ENCODE measurements at places on chromosomes 2 and 18. TPM values are rescaled to one million over a fixed set of nuclear protein-coding genes. Genes with fewer than 3 reads are reported as not detected.
A peak's percentile ranks its signal among the peaks of the same experiment; 100 is the strongest.

DNA sequence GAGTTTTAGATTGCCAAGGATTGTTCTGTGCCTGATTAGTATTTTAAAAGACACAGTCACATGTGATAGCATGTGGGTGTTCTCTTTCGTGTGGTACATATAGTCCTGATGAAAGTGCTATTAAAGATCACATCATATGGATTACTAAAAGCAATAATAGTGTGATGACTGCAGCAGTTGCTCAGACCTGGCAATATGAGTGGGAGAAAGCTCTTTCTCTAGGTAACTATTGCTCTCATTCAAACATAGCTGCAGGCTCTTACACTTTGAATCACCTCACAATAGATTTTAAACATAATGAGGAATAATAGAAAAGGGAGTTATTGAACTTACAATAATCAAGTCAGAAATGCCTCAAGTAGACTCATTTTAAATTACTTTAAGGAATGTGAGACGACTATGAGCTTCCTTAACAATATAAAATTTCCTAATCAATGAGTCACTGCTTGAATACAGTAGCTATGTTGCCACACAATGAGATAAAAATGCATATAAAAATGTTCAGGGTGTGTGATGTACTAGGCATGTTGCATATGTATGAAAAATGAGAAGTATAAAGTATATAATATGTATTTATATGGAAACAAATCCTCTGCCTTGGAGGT is 452.1 kb downstream of the TMX3 start:
- DNase-seq, result no peak

ZNF397 gene
- total RNA-seq, result 26.9 TPM

DNA sequence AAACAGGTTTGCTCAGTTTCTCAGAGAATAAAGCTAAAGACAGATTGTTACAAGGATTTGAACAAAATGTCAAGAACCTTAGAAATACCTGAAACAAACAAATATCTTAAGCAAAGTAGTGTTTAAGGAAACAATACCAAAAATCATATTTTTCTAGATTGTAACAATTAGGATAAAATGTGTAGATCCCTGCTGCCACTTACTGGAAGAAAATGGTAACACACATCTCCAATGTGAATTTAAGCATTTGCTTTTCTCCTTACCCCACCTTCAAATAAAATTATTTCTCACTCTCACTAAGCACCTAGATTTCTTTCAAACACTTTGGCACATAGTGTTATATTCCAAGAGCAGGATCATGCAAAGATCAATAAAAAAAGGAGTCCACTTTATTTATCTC is 34.9 kb downstream of the SUCLG1 start:
- DNase-seq, result no peak

DNA sequence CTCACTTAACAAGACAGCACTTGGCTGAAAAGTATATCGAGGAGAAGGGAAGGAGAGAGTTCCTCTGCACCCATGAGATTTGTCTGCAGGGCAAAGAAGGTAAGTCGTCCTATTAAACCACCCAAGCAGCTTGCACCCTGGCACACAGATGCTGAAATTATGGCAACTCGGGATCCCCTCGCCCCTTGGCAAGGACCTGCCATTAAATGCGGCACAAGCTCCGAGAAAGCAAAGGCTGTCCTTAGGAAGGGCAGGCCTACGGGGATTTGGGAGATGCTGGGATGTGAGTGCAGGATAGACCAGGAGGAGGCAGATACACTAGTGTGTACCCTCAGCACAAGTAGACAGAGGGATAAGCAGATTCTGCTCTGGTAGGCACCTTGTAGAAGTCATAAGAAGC is 191.5 kb downstream of the ALK start:
- DNase-seq, result peak; percentile 74

GRCh38 chr18:76955524-76956170 is 133.3 kb downstream of the ZNF236 start:
- DNase-seq, result no peak
